Activated gamma-delta T cell treated with Interleukin-2 at 50 U/mL for 16 hours (primary cell): ENCODE measurements at places on chromosomes 7 and 10.

DNA sequence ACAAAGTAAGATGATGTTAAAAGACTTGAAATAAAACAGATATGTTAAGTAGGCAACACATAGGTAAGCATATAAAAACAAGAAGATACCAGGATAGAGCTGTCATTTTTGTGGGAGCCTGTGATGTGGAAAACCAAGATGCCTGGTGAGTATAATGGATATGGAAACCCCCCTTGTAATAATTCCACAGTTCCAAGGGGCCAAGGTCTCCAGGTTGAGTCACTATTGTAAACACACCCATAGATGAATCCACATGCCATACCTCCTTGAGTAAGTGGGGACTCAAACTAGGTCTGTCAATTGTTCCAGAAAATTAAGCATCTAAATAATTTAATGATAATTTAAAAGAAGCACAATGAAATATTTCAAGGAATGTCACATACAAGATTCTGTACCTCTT, 15.9 kb downstream of the CAV1 start:
- no peak for DNase-seq

DNA sequence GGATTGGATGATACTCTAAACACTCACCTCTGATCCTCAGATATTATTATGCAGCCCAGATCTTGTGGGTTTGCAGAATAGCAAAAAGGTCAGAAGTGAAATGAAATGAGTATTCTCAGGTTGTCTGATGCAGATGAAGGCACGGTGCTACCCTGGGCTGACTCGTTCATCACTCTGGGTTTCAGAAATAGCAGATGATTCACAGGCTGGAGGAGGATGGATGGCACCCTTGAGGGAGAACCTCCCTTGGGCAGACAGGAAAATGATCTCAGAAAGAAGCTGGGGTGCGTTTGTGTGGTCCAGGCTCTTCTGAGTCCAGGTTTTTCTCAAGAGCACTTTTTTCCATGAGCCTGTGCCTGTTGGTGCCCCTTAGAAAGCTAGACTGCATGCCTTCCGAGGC, 515.8 kb upstream of the MKI67 start:
- no peak for DNase-seq

DNA sequence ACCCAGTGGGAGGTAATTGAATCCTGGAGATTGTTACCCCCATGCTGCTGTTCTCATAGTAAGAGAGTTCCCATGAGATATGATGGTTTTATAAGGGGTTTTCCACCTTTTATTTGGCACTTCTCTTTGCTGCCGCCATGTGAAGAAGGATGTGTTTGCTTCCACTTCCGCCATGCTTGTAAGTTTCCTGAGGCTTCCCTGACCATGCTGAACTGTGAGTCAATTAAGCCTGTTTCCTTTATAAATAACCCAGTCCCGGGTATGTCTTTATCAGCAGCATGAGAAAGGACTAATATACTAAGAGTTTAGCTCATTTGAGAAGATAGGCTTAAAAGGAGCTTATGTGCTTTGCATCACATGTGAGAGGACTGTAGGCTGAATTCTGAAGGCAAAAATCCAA, 29.3 kb downstream of the TMEM248 start:
- DNase-seq: no peak

GRCh38 chr7:102272075-102272916, 14.4 kb upstream of the SH2B2 start:
- peak; percentile 77 for DNase-seq
